Adrenal gland (tissue), 19 donors: ENCODE measurements at places on chromosomes 12 and 14. TPM values are rescaled to one million over a fixed set of nuclear protein-coding genes. Genes with fewer than 3 reads are reported as not detected.

Gene ZDHHC22
- polyA plus RNA-seq, result not detected

Gene OGFOD2
- 16.7 TPM for polyA plus RNA-seq

Gene NPFF
- polyA plus RNA-seq, result not detected

Gene RBMS2
- polyA plus RNA-seq, result 7.6 TPM

Gene RHEBL1
- polyA plus RNA-seq, result 0.26 TPM

Gene HIF1A
- 62.7 TPM for polyA plus RNA-seq

Gene PLEKHD1
- polyA plus RNA-seq, result 0.04 TPM

Gene BHLHE41
- 15.4 TPM for polyA plus RNA-seq

Gene SLC39A9
- 23.8 TPM for polyA plus RNA-seq

Gene GALNT8
- polyA plus RNA-seq, result 4.9 TPM

Gene GLT1D1
- polyA plus RNA-seq, result 0.07 TPM

Gene STRN3
- 34.3 TPM for polyA plus RNA-seq
